ENCODE measurements at places on chromosomes 6 and 20.
A peak's percentile ranks its signal among the peaks of the same experiment; 100 is the strongest.

- H3K4me3 ChIP-seq, result no peak overlapping the region
- no peak overlapping the region for H3K27ac ChIP-seq
Measured at GRCh38 chr20:400454-401275, 7.4 kb upstream of the RBCK1 start.

- H3K27me3 ChIP-seq, result no peaks in the 10 kb centered on the region
- H3K36me3 ChIP-seq, result no peaks in the 10 kb centered on the region
- no peak overlapping the region for H3K4me3 ChIP-seq
- H3K27ac ChIP-seq, result no peak overlapping the region
- no peak for DNase-seq
Measured at GRCh38 chr6:3527651-3527977, 70.8 kb upstream of the SLC22A23 start.

- no peak overlapping the region for H3K27ac ChIP-seq
- H3K36me3 ChIP-seq, result no peaks in the 10 kb centered on the region
- peaks cover 10% of the 10 kb centered on the region for H3K4me1 ChIP-seq
- H3K4me3 ChIP-seq, result no peak overlapping the region
- DNase-seq, result no peak
Measured at GRCh38 chr6:27242589-27243265, 4.8 kb upstream of the PRSS16 start.

- peaks cover 15% of the 10 kb centered on the region for H3K27me3 ChIP-seq
- no peak overlapping the region for H3K27ac ChIP-seq
- DNase-seq, result peak; percentile 57
- peaks cover 10% of the 10 kb centered on the region for H3K4me1 ChIP-seq
Measured at GRCh38 chr20:35226884-35227681, 593 bp downstream of the MMP24 start.

DNA sequence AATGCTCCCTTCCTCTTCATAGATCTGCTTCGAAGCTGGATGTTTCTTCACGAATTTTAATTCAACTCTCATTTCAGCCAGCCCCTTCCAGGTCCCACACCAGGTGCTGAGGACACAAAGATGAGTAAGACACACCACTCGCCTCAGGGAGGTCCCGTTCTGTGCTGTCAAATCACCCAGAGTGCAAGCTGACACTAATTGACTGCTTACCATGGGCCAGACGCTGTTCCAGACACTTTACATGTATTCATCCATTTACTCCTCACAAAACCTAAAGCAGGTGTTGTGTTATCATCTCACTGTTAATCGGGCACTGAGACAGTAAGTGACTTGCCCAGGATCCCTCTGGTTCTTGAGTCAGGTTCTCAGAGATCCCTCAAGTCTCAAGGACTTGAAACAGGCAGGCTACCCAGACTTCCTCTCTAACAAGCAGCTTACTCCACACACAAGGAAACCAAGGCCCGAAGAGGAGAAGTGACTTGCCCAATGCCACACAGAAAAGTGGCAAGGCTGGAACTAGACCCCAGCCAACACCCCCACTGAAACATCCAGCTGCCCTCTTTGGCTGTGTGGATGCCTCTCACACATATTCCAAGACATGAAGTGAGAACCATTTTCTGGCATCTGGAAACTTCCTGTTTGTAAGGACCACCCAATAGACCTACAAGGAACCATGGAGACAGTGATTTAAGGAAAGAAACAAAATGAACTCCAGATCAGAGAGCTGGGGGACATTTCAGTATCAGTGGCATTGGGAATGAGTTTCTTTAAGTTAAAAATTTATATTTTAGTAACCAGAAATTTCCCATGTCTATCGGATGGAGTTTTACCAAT, 174.5 kb downstream of the CDC5L start:
- H3K36me3 ChIP-seq, result no peaks in the 10 kb centered on the region
- H3K27ac ChIP-seq, result no peak overlapping the region
- peaks cover 2% of the 10 kb centered on the region for H3K4me1 ChIP-seq

- no peaks in the 10 kb centered on the region for H3K27me3 ChIP-seq
- DNase-seq, result no peak
- H3K4me3 ChIP-seq, result no peak overlapping the region
- no peaks in the 10 kb centered on the region for H3K4me1 ChIP-seq
- no peaks in the 10 kb centered on the region for H3K36me3 ChIP-seq
Measured at GRCh38 chr20:11366660-11367059, 551.0 kb upstream of the BTBD3 start.

- H3K36me3 ChIP-seq, result no peaks in the 10 kb centered on the region
- H3K4me3 ChIP-seq, result no peak overlapping the region
- no peak overlapping the region for H3K27ac ChIP-seq
- H3K4me1 ChIP-seq, result no peaks in the 10 kb centered on the region
- no peak for DNase-seq
Measured at GRCh38 chr6:21836277-21836676, 242.7 kb downstream of the SOX4 start.

DNA sequence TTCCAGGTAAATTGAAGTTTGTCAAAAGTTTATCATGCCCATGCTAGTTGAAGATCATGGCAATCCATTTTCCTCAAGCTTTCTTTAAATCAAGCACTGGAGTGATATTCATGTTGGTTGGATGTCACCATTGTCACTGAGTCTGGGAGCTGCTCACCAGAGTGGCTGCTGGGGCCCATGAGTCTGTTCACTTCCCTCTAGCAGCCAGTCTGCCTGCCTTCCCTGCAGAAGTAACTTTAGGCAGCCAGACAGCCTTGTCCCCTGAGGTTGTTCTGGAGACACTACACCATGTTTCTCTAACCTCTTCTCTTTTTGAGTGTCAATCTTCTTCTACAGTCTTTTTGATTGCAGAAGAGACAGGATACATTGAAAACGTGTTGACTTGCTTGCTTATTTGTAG, 5.5 kb downstream of the SIRT5 start:
- H3K4me3 ChIP-seq, result no peak overlapping the region
- peaks cover 11% of the 10 kb centered on the region for H3K4me1 ChIP-seq
- no peak for DNase-seq
- H3K36me3 ChIP-seq, result peaks cover 9% of the 10 kb centered on the region
- H3K27ac ChIP-seq, result no peak overlapping the region

- H3K4me3 ChIP-seq, result no peak overlapping the region
- peak; percentile 79 for DNase-seq
- H3K27ac ChIP-seq, result no peak overlapping the region
Measured at GRCh38 chr6:109526905-109527628, 44.0 kb upstream of the ZBTB24 start.

GRCh38 chr6:125732398-125732797, 17.0 kb upstream of the HEY2 start:
- H3K4me1 ChIP-seq, result no peaks in the 10 kb centered on the region
- H3K36me3 ChIP-seq, result no peaks in the 10 kb centered on the region
- DNase-seq, result no peak

- no peaks in the 10 kb centered on the region for H3K27me3 ChIP-seq
- DNase-seq, result peak; percentile 88
- no peak overlapping the region for H3K4me3 ChIP-seq
- no peak overlapping the region for H3K27ac ChIP-seq
- H3K4me1 ChIP-seq, result peaks cover 4% of the 10 kb centered on the region
Measured at GRCh38 chr20:815914-816606, 17.5 kb upstream of the FAM110A start.

DNA sequence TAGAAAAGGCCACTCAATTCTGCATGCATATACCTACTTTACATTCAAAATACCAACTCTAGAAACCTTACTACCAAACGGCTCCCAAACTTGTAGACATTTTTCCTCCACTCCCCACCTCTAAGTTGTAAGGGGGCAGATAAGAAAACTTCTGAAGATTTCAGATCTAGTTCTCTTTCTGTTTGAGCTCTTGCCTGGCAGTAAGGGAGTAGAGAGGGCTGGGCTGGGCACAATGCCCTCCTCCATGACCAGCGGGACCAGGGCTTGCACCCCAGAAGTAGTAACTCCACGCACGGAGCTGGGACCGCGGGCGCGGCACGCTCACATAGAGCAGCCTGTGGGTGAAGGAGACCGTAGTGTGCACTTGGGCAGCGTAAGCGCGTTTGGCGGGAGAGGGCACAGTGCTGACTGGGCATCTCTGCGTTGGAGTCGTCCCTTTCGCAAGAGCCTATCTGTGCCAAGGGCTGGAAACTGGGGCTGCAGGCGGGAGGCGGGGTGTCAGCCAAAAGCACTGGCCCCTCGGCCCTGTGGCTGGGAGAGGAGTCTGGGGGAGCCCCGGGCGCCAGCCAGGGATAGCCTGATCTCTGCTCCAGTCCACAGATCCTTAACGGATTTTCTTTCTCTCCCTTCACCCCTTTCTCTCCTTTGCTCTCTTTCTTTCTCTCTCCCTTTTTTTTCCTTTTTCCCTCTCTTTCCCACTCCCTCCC, 32.4 kb downstream of the PHACTR1 start:
- H3K4me1 ChIP-seq, result no peaks in the 10 kb centered on the region
- no peak overlapping the region for H3K27ac ChIP-seq
- no peak for DNase-seq
- no peak overlapping the region for H3K4me3 ChIP-seq

GRCh38 chr6:159577564-159577963, 115.5 kb downstream of the SOD2 start:
- H3K27ac ChIP-seq, result no peak overlapping the region
- H3K27me3 ChIP-seq, result no peaks in the 10 kb centered on the region
- DNase-seq, result no peak
- H3K4me1 ChIP-seq, result no peaks in the 10 kb centered on the region

GRCh38 chr20:49380337-49380780, 102.1 kb downstream of the KCNB1 start:
- no peaks in the 10 kb centered on the region for H3K4me1 ChIP-seq
- no peak overlapping the region for H3K27ac ChIP-seq
- H3K27me3 ChIP-seq, result no peaks in the 10 kb centered on the region
- no peak for DNase-seq

- no peaks in the 10 kb centered on the region for H3K4me1 ChIP-seq
- no peak overlapping the region for H3K27ac ChIP-seq
- H3K27me3 ChIP-seq, result no peaks in the 10 kb centered on the region
- H3K36me3 ChIP-seq, result no peaks in the 10 kb centered on the region
Measured at GRCh38 chr20:52619671-52620070, 352.5 kb upstream of the TSHZ2 start.

GRCh38 chr20:63505281-63505680, 6.4 kb upstream of the EEF1A2 start:
- H3K4me1 ChIP-seq, result no peaks in the 10 kb centered on the region
- H3K4me3 ChIP-seq, result no peak overlapping the region
- no peaks in the 10 kb centered on the region for H3K36me3 ChIP-seq

DNA sequence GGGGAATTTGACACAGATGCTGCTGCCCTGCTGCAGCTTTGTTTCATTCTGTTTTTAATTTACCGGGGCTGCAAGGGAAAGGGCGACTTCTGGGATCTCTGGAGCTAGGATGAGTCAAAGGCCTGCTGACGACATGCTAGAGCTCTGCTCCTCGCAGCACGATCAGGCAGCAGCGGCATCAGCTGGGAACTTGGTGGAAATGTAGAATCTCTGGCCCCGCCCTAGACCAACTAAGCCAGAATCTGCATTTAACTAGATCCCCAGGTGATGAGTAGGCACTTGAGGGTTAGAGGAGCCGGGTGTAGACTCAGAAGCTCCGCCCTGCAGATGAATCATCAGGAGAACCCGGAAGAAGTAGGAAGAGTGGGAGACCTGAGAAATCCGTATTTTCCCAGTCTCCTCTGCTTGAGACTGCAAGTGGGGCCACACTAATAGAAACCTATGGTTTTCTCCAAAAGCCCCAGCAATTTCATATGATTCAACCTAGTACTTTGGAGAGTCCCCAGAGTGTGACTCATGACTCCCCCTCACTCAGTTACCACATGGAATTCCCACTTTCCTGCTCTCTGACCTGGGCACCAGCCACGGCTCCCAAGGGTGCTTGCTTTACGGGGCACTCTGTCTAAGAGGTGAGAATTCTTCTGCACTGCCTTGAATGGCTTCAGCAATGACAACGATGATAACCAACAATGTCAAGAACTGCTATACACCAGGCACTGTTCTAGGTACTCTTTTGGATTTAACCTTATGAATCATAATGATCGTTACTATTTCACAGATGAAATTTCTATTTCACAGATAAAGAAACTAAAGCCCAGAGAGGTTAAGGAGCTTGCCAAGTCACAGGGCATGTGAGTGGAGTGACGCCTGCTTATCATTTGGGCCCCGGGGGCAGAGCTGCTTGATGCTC, 18.1 kb downstream of the TUBB2B start:
- H3K4me1 ChIP-seq, result no peaks in the 10 kb centered on the region
- peaks cover 4% of the 10 kb centered on the region for H3K27me3 ChIP-seq
- no peak overlapping the region for H3K4me3 ChIP-seq
- no peaks in the 10 kb centered on the region for H3K36me3 ChIP-seq
- DNase-seq, result peak; percentile 47

GRCh38 chr20:38987777-38988176, 25.6 kb downstream of the DHX35 start:
- no peaks in the 10 kb centered on the region for H3K4me1 ChIP-seq
- no peak overlapping the region for H3K27ac ChIP-seq
- H3K4me3 ChIP-seq, result no peak overlapping the region

Measured in natural killer cell (primary cell).